ENCODE measurements at places on chromosomes 4 and X.

DNA sequence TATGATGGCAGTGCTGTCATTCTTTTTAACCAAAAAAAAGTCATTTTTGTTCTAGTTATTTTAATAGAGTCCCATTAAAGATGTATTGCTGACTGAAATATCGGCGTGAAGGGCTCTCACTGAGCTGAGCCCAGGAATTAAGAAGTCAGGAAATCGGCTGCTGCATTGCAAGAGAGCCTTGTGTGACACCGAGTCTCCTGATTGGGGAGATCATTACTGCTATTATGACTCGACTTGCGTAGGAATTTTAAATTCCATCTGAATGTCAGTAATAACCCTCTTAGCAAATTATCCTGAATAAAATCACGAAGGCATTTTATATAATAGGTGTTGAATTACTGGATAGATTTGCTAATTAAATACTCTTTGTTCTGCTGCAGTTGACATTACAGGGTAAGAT lies 111.5 kb downstream of the POLA1 start:
- no peak for DNase-seq

- DNase-seq = no peak
Observed at GRCh38 chrX:153862369-153863250, 23.4 kb downstream of the L1CAM start.

DNA sequence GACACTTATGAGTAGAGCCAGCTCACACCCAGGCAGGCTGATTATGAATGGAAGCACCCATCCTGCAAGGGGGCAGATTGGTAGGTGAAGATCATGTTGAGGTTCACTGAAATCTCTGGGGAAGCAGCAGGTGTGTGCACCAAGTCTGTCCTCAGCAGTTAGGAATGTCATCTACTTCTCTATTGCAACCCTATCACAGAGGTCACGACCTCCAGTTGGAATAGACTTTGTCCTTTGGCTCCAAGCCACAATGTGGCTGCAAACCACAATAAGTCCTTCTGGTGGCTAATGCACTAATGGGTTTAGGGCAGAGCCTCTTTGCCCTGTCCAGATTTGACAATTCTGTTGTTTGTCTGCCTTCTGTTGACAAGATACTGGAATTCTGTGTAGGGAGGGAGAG lies 1056.7 kb downstream of the PCDH19 start:
- DNase-seq = no peak

- DNase-seq = no peak
Observed at GRCh38 chr4:83831588-83831987, 295.7 kb downstream of the GPAT3 start.

GRCh38 chrX:150854856-150855255 lies 43.6 kb downstream of the CD99L2 start:
- DNase-seq = no peak

DNA sequence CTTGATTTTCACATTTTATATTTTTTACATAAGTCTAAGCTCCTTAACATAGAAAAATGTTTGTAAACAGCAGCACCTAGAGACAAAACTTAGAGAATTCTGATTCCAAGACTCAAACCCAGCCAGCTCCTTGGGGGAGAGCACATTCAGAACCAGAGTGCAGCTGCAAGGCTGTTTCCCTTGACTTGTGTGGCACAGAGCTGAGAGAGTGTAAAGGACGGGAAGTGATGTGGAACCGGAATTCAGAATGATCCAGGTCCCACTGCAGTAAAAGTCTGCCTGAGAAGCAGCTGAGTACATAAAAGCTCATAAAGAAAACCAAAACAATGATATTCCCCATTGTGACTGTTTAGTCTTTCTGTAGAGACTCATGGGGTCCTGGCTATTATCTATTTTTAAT lies 713.8 kb downstream of the RAB28 start:
- no peak for DNase-seq

DNA sequence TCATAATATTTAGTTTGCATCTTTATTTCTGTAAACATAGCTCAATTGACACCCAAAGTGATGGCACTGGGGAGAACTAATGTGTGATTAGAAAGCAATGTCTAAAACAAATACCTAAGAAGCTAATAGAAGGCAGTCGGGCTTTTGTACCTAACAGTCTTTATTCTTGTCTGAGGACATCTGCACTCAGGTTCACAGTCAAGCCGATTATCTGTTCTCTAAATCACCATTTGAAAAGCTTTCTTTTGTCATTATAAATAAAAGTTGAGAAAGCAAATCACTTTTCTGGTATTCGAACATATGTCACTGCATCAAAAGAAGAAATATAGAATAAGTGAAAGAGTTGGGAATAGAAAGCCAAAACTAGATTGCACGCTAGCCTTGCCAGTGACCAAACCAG lies 2037.9 kb upstream of the TENM3 start:
- no peak for DNase-seq

DNA sequence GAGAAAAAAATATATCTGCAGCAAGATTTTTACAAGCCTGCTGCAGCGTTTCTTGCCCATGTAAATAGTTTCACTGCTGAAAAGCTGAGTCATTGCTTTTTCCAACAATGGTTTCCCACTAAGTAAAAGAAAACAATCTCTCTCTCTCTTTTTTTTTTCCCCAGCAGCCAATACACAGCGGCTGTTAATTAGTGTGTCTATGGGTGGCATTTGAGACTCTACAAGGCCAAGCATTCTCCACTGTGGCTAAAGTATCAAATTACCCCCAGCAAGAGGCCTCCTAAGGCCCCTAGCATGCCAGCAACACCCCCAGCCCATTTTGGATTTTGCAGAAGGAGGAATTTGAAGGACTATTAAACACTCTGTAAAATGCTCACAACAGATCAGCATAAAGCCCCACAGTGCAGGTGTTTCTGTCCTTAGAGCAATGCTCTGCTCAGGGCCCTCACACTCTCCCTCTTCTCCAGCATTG lies 837.4 kb downstream of the TRIML1 start:
- DNase-seq = no peak

DNA sequence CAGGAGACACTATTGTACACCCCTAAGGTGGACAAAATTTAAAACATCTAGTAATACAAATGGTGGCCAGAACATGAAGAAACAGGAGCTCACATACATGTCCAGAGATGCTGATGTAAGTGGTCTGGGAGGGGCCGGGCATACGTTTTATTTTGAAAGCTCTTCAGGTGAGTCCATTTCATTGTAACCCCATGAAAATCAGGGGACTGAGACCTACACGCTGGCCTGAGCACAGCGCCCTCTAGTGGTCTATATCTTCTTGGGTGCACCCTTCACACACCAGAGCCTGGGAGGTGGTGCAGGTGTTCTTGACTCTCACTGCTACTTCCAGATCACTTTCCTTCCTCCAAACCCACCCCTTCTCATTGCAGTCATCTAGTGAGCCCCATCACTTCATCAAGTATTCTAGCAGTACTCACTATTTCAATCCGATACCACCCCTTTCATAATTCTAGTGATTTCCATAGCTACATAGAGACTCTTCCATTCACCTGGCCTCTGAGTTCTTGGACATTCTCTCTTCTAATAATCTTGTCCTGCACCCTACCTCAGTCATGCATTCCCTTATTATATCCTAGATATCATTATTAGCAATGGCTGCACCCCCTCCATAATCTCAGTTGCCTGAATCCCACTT lies 4.3 kb upstream of the TLR6 start:
- peak; percentile 46 for DNase-seq

DNA sequence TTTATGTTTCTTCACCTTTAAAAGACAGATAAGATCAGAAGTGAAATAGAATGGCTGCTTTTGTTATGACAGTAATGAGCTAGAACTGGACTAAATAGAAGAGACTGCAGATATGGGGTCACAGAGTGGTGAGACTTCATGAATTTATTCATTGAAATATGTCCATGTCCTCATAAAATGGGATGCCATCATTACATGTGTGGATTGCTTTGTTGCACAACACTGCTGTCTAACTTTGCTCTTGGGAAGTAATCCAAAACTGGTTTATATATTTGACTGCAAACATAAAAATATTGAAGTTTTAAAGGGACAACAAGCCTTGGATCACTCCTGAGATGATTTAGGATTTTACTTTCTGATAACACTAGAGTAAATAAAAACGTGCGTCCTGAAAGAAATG lies 209.2 kb upstream of the FAT4 start:
- no peak for DNase-seq

- no peak for DNase-seq
Observed at GRCh38 chr4:158769175-158769921, 522 bp downstream of the FNIP2 start.

DNA sequence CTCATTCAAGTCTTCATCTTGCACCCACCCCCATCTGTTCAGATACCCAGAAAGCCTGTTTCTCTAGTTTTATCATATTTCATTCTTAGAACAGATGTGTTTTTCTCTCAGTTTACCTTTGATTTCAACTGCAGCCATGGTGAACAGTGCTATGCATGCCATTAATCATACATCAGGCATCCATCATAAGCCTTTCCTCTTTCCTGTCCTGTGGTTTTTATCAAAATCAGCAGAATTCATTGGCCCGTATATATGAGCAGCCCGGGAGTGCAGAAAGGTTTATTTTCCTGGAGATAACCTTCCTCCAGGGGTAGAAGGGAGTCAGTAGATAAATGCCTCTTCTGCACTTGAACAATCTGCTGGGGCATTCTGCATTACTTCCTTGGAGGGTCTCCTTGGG lies 65.7 kb downstream of the IL21 start:
- no peak for DNase-seq

DNA sequence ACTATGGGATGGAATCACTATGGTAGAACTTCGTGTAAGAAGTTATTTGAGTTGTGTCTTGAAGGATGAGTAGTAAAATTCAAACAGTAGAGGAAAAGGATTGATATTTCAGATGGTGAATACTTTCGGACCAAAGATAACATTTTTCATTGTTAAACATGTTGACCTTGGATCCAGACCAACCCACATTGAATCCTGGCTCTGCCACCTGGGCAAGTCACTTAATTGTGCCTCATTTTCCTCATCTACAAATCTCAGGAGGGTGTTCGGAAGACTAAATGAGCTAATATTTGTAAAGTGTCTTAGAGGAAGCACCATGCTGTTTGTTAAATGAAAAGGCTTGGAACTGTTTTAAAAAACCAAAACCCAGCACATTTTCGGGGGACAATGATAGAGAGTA lies 1.4 kb upstream of the AIFM1 start:
- no peak for DNase-seq

DNA sequence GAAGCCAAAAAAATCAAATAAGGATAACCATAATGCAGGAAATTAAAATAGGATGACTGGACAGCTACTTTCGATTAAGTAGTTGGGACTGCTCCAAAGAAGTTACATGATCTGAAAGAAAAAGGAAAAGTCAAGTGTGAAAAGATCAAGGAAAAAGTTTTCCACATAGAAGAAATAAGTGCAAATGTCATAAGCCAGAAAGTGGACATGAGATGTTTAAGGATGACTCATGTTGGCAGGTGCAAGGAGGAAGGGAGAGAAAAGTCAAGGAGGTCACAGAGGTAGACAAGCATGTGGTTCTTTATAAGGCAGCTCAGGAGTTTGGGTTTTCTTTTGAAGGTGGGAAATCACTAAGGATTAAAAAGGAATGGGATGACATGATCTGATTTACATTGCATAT lies 89.8 kb upstream of the GPRIN3 start:
- no peak for DNase-seq

Measured in kidney capillary endothelial cell (primary cell).